ENCODE measurements at places on chromosomes 5 and 9.

DNA sequence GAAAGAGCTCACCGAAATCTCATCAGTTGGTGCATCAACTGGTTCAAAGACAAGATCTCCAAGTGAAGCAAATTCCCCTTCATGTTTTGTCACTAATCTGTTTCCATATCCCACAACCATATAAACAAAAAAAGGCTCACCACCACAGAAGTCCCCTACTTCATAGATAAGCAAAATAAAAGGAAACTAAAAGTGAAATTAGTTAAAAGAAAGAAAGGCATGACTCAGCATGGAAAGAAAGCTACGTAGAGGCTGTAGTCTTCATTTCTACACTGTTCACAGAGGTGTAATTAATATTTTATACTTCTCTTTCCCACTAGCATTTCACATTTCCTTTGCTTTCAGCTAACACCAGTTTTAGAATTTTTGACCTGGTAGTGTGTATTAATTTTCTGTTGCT is 208.0 kb downstream of the CYLC2 start:
- DNase-seq: no peak

DNA sequence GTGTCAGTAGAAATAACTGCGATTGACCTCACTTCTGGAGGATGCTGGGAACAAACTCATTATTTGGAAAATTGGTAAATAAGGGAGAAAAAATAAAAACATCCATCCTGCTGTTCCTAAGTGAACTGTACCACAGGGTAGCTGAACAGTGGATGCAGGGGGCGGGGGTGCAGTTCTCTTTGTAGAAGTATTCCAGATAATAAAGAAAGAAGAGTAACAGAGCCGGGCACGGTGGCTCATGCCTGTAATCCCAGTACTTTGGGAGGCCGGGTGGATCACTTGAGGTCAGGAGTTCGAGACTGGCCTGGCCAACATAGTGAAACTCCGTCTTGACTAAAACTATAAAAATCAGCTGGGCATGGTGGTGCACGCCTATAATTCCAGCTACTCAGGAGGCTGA is 132.1 kb downstream of the COL23A1 start:
- no peak for DNase-seq

- DNase-seq: no peak
Measured at GRCh38 chr5:161278739-161279660, 267.5 kb downstream of the GABRB2 start.

DNA sequence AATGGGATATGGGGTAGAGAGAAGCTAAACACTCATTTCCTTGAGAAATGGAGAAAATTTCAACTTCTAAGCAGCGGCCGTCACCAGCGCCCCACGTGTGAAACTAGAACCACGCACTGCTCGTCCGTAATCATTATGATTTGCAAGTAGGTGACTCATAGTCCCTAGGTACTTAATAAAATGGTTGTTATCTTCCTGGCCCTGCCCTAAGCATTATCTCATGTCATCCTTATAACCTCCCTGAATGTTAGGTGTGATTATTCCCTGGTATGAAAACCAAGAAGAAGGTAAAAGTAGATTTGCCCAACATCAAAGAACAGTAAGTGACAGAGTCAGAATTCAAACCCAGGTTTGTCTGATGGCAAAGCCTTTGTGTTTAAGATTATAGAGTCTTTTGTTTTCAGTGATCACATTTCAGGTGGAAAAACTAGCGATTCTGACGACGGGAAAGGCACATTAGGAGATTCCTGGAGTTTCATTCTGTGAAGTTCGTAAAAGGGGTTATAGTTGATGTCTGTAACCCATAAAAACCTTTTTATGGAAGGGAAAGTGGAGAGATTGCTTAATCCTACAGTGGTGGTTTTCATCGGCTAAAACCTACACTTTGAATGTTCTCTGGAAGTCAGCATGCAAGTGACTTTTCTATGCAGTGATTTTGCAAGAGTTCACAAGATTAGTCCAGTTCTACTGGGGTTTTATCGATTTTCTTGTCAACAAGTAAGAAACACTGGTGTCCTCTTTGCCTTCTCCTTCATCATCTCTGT is 202.9 kb upstream of the WWC1 start:
- DNase-seq: no peak

DNA sequence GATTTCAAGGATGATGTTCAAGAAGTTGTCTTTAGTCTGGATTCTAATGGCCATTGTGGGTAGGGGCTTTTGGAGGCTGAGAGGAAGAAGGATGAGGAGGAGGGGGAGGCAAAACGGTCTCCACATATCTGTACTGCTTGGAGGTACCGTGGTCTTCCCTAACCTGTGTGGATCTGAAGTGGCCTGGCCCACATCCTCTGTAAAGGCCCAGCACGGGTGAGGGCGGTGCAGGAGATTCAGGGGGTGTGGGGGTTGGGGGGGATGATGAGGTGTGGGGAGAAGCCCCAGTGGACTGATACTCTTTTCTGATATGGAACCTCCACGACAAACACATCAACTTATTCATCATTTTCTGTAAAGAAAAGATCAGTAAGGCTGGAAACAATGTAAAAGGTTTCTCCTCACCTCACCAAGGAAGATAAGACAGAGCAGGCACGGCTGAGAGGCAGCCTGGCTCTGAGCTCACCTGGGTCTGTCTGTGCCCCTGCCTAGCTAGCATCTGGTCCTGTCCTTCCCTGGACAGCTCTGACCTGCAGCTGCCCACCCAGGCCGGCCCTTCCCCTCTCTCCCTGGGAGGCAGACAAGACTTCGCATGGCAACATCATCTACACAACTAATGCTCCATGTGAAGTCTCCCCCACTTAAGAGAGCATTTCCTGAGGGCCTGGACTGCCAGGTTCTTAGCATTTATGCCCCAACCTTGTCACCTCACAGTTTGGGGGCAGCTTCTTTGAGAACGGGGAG is 5.6 kb upstream of the IL3 start:
- no peak for DNase-seq

GRCh38 chr5:4614088-4614487 is 526.0 kb upstream of the ADAMTS16 start:
- DNase-seq: no peak

- DNase-seq: no peak
Measured at GRCh38 chr5:7629561-7629960, 221.4 kb downstream of the CFAP90 start.

- no peak for DNase-seq
Measured at GRCh38 chr5:109905906-109906305, 216.2 kb downstream of the MAN2A1 start.

- DNase-seq: no peak
Measured at GRCh38 chr9:133184971-133185370, 21.3 kb upstream of the GBGT1 start.

DNA sequence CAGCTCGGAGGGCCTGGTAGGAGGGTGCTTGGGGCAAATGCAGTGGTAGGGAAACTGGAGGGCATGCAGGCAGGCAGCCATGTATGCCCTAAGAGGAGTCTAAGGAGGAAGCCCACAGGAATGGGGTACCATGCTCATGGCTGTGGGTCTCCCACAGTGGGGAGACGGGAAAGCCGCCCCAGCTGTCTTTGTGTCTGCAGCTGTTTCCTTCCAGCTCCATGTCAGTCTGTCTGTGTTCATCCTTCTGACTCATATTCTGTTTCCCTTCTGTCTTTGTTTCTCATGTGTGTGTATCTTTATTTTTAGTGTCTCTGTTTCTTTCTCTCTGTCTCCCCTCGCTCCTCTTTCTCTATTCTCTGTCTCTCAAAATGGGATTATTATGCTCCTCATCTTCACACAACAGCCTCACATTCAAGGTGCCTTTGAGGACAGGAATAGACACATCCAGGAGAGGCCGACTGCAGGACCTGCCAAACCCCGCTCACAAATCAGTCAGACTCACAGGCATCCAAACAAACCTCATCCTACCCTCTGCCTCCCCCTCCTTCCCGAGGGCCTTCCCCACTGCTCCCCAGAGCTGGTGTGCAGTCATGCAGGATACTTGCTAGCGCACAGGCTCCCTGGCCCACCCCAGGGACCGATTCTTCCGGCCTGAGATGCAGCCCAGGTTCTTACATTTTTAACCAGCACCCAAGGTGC is 68.4 kb upstream of the RARS1 start:
- no peak for DNase-seq

DNA sequence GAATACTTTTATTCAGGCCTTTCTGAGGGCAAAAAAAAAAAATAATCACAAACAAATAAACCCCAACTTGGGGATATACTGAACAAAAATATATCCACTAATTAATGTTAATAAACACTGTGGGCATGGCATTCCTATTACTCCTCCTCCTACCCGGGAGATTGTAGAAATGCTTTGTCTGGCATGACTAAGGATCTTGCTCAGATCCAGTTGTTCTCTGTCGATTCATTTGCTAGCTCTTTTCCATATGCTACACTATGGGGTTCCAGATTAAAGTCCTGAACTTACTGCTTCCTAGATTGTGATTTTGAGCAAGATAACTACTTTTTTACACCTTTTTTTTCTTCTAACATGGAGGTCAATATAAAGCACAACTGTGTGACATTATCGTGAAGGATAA is 102.2 kb upstream of the PRR16 start:
- no peak for DNase-seq

GRCh38 chr5:62538017-62538942 is 40.3 kb upstream of the LRRC70 start:
- DNase-seq: no peak

GRCh38 chr9:10254338-10254737 is 358.5 kb downstream of the PTPRD start:
- no peak for DNase-seq

- no peak for DNase-seq
Measured at GRCh38 chr9:135639196-135639595, at the start of gene GLT6D1. TSS of gene GLT6D1 (minus strand) at chr9:135639540. CDS start at chr9:135639187, 353 bp downstream.

- DNase-seq: no peak
Measured at GRCh38 chr9:32918628-32919027, 82.8 kb downstream of the APTX start.

DNA sequence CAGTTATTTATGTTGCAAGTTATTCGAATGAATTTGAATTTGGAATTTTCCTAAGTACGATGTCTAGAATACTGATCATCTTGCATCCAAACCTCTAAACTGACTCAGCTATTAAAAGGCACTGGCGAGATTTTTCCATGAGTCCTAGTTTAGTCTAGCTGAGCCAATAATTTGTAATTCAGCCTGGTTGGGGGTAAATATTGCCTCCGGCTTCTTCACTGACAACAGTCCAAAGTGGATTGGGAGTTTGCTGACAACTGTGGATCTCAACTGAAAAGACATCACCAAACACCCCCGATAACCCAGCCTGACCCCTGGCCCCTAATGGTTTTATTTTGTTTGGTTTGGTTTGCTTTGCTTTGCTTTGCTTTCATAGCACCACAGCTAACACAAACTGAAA is 189.8 kb upstream of the DAPK1 start:
- DNase-seq: no peak

DNA sequence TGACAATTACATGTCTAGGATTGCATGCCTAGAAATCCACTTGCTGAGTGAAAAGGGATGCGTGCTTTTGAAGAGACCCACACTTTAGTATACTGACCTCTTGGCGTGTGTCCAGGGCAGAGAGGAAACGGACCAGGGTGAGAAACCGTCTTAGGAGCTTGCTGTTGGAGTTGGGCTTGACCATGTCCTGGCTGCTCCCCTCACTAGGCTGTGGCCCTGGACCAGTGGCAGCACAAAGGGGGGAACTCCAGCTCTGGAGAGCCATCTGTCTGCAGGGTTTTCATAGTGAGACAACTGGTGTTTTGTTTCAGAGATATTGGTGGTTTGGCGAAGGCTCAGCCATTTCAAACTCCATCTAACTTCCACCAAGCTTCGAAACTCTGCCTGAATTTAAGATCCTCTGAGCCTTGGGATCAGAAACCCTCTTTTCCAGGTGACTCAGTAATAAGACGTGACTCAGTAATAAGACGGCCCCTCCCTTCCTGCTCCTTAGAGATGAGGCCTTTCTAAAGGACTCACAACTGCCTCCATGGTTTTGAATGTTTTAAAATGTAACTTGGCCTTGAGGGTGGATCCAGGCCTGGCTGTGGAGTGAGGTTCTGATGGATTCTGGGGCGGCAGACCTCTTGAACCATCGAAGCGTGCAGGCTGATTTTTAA is 165.8 kb downstream of the MELK start:
- DNase-seq: no peak

DNA sequence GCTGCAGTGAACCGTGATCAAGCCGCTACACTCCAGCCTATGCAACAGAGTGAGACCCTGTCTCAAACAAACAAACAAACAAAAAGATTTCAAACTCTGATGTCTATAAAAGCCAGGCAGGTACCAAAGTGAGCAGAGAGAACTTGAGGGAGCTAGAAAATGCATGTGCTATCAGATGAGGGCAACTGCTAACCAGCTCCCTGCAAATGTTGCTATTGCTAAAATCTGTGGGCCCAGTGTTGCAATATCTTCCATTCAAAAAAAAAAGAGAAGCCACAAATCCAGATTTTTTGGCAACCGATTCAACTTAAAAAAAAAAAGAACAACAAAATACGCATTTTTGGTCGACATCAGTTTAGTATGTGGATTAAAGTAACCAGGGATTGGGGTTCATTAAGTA is 5.5 kb downstream of the UBE2D2 start:
- DNase-seq: no peak

- no peak for DNase-seq
Measured at GRCh38 chr5:151741678-151742423, 16.6 kb downstream of the ATOX1 start.

- DNase-seq: no peak
Measured at GRCh38 chr5:91443023-91443422, 59.9 kb upstream of the ARRDC3 start.

DNA sequence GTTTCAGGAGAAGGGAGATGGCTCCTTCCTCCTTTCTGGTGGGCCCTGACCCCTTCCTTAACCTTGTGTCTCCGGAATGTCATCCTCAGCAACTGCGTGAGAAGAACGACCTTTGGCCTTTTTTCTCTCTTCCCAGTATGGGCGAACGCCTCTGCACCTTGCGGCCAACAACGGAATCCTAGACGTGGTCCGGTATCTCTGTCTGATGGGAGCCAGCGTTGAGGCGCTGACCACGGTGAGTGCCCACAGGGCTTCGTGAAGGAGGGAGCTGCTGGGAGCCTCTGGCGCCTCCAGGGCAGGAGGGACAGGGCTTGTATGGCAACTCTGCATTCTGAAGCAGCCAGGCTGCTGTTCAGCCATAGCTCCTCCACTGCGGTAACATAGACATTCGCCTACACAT is 68.0 kb upstream of the CTSL start:
- no peak for DNase-seq

GRCh38 chr9:1535051-1535450 is 480.1 kb upstream of the SMARCA2 start:
- no peak for DNase-seq

DNA sequence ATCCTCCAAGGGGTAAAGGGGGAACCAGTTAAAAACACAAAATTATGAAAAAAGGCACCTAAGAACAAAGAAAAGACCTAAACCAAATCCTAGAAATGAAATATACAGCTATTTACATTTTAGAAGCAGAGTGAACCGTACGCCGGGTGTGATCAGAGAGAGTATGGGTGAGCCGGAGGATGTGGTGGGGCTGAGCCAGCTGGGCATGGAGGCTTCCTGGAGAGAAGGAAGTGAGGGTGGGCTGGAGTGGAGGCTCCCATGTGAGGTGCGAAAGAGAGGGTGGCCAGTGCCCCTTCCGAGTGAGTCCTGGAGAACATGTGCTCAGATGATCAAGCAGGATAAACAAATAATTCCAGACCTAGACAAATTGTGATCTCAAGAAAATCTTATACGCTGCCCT is 111.6 kb downstream of the CACNA1B start:
- no peak for DNase-seq

All from GOT3 (cell line).